ENCODE measurements at places on chromosomes 5 and 9.

GRCh38 chr9:20048985-20049384, 260.1 kb upstream of the SLC24A2 start:
- no peak for DNase-seq

DNA sequence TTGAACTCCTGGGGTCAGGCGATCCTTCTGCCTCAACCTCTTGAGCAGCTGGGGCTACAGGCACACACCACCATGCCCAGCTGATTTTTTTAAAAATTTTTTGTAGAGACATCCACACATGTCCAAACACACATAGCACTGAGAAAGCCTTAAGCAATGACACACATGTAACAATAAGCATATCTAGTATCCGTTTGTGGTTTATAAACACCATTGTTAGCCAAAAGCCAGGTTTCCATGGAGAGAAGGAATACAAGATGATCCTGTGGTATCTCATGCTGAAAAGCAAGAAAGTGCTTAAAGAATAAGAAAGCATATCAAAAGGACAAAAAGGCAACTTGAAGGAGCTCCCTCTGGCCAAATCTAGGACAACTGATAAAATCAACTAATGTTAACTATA, 29.7 kb upstream of the SLC1A3 start:
- no peak for DNase-seq

DNA sequence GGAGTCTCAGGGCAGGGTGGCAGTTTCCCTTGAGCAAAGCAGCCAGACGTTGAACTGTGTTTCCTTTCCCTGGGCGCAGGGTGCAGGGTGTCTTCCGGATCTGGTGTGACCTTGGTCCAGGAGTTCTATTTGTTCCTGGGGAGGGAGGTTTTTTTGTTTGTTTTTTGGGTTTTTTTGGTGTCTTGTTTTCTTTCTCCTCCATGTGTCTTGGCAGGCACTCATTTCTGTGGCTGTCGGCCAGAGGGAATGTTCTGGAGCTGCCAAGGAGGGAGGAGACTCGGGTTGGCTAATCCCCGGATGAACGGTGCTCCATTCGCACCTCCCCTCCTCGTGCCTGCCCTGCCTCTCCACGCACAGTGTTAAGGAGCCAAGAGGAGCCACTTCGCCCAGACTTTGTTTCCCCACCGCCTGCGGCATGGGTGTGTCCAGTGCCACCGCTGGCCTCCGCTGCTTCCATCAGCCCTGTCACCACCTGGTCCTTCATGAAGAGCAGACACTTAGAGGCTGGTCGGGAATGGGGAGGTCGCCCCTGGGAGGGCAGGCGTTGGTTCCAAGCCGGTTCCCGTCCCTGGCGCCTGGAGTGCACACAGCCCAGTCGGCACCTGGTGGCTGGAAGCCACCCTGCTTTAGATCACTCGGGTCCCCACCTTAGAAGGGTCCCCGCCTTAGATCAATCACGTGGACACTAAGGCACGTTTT, 3.5 kb upstream of the PHYHD1 start:
- no peak for DNase-seq

GRCh38 chr5:93343570-93343969, 237.4 kb downstream of the NR2F1-AS1 start:
- DNase-seq: no peak

GRCh38 chr9:89655056-89655989, 50.5 kb downstream of the GADD45G start:
- no peak for DNase-seq

DNA sequence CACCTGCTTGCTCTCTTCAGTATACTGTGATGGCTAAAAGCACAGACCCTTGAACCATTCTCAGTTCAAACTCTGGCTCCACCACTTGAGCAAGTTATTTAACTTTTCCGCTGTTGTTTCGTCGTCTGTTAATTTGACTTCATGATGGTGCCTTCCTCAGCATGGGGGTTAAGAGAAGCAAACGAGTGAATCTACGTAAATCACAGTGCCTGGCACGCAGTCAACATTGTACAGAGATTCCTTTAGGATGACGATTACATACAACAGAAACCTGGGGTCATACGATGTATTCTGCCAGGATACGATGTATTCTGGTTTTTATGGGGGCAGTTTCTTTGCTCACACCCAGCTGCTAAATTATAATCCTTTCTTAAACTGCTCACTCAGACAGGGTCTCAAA, 515.6 kb downstream of the CCDC171 start:
- no peak for DNase-seq

DNA sequence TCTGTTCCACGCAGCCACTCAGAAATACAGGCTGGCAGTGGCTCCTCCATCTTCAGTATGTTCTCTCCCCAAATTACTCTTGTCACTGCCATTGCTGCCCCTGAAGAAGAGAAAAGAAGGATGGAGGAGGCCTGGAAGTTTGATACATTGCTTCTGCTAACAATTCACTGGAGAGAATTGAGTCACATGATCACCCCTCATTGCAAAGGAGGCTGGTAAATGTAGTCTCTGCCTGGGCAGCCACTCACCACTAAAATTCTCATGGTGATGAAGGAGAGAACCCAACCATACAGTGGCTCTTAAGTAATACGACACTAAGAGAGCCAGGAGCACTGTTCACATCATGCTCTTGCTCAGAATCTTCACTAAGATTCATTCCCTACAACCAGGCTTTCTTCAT, 112.0 kb downstream of the DOCK8 start:
- DNase-seq: no peak

GRCh38 chr5:71923755-71924154, 183.5 kb upstream of the MAP1B start:
- no peak for DNase-seq

- no peak for DNase-seq
Measured at GRCh38 chr5:143679777-143680176, 132.2 kb upstream of the HMHB1 start.

DNA sequence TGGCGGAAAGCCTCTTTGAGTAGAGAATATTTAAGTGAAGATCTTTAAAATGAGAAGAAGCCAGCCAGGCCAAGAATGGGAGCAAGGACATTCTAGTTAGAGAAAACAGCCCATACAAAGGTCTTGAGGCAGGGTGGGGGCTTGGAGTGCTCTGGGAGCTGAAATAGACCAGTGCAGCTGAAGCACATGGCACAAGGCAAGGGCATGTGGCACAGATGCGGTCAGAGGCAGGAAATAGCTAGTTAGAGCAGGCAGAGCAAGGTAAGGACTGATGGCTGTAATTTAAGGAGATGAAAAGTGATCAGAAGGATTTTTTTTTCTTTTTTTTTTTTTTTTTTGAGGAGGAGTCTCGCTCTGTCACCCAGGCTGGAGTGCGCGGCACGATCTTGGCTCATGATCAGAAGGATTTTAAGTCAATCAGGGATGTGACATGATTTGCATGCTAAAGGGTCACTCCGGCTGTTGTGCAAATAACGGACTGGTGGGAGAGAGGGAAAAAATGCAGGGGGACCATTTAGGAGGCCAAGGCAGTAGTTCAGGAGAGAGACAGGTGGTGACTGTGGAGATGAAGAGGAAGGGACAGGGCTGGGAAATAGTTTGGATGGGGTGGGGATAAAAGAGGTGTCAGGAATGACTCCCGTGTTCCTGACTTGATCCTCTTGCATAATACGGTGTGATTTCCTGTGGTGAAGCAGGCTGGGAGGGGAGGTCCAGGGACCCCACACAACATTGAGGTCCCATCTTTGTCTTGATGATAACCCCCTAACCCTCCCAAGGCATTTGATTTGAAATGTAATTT, 207.6 kb downstream of the HSPA4 start:
- no peak for DNase-seq

DNA sequence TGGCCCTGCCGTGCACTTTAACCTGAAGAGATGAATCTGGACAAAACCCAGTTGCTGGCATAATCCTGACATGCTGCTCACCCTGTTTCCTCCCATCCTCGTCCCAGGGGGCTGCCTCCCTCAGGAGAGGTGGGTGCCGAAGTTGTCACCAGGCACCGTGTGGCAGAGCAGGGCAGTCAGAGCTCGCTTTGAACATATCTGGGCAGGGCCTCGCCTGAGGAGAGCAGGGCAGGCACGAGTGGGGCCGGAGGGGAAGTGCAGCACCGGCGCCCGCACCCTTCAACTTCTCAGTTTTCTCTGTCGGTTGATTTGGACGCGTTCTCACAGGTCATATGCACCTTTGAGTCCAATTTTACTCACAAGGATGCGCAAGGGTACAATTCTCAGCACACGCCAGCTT, 141.1 kb upstream of the PHYKPL start:
- DNase-seq: no peak

DNA sequence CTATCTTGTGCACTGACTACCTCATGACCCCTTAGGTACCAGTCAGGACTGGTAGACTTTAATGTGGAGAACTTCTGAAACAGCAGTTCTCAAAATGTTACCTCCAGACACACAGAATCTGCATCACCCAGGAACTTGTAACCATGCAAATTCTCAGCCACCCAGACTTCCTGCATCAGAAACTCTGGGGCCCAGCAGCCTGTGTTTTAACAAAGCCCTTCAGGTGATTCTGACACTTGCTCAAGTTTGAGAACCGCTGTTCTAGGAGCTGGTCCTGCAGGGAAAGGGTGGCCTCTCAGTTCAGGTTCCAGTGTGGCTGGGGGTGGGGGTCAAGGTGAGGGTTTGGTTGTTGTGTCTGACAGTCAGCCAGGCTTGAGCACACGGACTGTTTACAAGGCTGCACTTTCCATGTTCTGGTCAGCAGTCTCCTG, 28.4 kb downstream of the ZFP62 start:
- no peak for DNase-seq

DNA sequence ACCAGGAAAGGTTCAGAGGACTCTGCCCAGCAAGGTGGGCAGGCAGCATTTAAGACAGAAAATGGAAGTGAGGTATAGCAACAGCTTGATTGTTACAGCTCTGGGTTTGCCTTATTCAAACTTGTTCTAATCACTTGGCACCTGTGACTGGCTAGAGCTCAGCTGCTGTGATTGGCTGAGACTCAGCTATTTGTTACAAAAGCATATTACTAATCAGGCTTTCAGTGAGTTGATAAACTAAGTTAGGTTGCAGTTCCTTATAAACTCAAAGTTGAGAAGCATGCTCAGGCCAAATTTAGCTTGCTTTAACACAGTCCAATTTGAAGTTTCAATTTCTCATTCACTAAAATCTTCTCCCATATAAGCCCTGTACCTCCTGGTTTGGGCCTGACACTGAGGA, 56.3 kb downstream of the GDA start:
- DNase-seq: no peak

DNA sequence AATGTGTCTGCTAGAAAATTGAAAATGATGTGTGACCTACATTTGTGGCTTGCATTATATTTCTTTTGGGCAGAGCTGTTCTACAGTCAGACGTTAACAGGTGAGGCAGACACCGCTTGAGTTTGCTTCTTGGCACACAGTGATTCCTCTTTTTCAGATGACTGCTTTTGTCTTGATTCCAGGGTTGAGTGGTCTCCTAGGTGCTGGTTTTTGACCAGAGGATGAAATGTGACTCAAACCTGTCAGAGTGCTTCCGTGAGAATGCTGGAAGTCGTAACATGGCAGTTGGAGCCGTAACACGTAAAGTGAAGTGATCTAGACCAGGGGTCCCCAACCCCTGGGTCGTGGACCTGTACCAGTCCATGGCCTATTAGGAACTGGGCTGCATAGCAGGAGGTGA, 28.3 kb upstream of the NDFIP1 start:
- no peak for DNase-seq

DNA sequence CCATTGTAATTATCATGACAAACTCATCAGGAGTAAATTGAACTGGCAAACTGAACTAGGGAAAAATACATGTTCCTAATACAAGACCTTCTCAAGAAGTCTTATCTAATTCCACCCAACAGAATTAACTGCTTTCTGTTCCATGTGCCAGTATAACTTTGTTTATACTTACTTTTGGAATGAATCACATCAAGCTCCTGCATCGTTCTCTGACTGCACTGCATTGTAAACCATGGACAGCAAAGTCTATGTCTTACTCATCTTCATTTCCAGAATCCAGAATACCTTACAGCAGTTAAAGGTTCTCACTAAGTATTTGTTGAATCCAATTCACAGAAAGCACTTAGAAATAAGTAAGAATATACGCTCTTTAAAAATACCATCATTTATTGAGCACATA, 102.8 kb downstream of the PLK2 start:
- DNase-seq: no peak

DNA sequence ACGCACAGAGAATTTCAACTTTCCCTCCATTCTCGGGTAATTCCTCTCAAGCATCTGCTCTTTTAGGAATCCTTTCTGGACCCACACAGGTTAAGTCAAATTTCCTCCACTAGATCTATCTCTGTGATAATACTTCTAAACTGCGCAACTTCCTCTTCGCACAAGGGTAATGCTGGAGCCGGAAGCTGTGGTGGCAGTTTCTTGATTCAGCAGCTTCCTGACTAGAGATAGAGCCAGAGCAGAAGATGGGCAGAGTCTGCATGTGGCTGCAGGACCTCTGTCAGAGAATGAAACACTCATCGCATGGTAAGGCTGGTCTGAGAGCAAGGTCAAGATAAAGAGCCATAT, 11.1 kb upstream of the CDC42SE2 start:
- peak; percentile 58 for DNase-seq

DNA sequence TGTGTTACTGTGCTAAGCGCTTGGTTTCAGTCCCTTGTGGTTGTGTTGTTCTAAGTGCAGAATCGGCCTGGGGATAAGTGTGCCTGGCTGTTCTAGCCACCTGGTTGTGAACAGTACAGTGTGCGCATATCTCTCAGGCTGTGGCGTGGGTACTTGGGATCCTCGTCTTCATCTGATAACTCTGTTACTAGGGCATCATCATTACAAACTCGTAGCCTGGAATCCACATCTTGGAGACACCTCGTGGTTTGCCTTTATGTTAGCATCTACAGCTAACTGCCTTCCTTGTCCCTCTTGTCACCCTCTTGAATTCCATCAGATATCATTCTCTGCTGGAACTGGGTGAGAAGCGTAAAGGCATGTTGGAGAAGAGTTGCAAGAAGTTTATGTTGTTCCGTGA, 41.5 kb downstream of the SPTAN1 start:
- DNase-seq: no peak

DNA sequence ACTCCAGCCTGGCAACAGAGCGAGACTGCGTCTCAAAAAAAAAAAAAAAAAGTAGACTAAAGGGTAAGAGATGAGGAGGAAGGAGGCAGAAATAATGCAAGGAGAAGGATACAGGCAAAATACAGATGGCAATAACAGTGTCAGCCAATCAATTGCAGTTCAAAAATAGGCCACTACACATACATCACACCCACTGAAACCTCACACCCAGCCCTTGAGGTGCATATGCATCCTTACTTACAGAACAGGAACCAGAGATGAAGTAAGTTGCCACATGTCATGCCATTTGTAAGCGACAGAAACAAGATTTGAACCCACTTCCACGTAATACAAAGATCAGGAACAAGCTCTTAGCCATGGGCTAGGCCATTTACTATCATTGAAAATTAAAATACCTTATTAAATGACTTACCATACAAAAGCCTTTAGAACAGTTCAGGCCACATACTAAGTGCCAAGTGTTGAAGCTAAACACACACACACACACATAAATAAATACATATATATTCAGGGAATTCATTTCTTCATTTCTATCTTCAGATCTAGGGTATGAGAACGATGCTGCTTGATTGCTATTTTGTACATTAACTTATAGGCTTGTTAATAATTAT, 98.4 kb downstream of the FNBP1 start:
- DNase-seq: no peak

GRCh38 chr5:75435096-75435495, 76.3 kb downstream of the CERT1 start:
- DNase-seq: no peak

Data from stimulated activated CD4-positive, alpha-beta T cell treated with anti-CD3 and anti-CD28 coated beads, Interleukin-1b, Interleukin-23, amount 100 ng/mL, for 24 hours (primary cell).